ENCODE measurements at places on chromosomes 1 and 21.

DNA sequence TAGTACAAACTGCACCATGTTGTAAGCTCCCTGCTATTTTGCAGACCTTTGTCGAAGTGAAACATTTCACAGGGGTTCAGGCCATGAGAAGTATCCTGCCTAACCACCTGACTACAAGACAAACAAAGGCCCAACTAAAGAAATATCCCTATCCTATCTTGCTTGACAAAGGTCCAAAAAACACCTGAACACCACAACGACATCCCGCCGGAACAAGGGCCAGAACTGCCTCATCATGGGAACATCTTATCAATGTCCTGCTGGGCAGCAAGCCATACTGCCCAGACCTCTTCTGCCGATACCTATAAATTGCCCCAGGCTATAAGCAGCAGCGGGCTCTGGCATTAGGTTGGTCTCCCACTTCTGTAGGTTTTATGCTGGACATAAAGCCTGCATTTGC is 12.3 kb downstream of the MYSM1 start:
- no peak for DNase-seq

- DNase-seq: no peak
These were observed 57.7 kb upstream of the COA6 start for GRCh38 chr1:234315588-234315987.

DNA sequence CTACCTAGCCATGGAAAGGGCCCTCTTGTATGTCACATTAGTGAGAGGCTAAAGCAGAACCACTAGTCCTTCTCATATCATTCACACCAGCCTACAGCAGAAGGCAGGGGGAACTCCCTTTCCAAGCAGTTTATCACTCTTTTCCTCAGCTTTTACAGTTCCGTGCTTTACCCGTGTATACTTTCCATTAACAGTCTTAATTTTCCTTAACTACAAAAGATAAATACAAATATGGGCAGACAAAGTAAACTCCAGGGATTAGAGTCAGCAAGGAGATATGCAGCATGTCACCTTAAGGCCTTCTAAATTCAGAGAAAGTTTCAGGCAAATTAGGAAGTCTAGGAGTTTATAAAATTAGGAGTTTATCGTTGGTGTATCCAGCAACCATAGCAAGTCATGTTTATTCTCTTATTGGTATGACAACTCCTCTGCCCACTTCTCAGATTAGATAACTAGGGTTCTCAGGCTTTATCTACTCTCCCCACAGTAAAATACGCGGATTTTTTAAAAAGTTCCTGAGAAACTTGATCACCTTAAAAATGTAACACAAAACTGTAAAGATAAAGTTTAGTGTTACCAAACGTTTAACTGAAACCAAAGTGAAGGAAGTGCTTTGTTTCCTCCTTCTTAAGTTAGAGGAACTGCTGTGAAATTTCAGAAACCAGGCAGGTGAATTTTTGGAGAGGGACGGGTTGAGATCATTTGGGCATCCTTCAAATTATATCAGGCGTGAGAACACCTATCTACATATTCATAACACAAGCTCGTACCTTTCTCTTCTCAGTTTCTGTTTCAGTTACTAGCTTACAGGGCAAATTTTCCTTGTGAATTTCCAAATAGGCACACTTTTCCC is 42.7 kb upstream of the SLC19A2 start:
- no peak for DNase-seq

DNA sequence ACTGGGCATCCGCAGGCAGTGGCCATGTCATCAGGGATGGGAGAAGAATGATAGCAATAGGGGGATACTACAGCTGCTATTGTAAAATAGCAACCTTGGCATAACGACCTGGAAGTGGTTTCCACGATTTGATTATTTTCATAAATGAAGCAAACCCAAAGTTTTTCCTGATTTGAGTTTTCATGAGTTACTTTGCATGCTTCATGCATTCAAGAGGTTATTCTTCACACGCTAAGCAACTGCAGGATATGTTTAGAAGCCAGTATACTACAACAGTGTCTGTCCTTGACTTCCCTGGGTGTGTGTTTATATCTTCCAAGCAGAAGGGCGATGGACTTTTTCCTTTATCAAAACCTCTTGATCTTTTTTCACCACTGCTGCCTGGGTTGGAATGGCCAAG is 281.1 kb upstream of the DUSP10 start:
- DNase-seq: no peak

DNA sequence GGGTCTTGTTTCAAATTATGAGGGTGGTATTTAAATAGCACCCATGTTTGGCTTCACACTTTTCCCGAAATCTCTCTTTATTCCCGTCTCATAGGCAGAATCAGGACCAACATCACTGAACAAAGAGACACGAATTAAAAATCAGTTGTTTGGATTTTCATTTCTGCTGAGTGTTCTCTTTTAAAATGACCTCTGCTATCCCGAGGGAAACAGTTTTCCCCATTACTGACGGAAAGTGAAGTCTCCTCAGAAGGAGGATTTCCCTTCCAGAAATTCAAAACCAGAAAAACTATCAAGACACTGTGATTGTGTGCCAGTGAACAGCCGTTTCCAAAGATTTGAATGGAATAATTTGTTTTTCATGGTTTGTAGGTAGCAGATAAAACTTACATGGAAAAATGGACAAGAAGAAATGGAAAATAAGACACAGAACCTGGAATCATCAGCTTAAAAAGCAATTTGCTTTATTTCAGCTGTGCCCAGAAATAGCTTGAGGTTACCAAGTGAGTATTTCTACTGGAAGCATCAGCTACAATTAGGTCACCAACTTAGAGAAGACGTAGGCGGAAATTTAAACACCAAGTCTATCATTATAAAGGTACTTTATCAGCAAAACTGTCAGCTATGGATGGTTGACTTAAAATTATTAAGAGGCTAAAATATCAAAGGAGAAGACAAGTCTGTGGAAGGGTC is 68.5 kb downstream of the RUNX1 start:
- DNase-seq: no peak

GRCh38 chr21:16838331-16838730 is 674.5 kb upstream of the CXADR start:
- DNase-seq: no peak

GRCh38 chr1:221672239-221672645 is 69.6 kb downstream of the DUSP10 start:
- no peak for DNase-seq

DNA sequence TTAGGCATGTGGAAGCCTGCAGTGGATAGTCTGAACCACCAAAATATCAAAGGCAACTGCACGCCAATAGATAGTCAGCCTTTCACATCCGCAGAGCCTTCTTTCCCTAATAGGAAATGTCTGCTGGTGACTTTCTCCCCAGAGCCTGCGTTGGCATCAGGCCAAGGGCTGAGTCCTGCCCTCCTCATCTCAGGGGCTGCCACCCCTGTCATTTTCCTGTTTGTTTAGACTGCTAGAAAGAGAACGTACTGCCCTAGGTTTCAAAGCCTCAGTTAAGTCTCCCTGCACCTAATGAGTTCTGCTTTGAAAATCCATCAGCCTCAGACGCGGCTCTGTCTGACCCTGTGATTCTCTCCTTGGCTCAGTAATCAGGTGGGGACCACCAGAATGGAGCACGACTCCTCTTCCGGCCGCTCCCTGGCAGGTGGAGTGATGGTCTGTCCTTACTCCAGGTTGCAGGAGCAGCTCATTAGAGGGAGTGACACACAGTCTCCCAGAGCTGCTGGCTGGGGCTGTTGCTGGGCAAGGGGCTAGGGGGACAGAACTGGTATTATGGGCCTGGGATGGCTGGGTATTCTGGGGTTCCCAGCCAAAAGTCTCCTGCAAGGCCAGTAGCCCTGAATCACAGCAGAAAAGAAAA is 27.3 kb downstream of the STUM start:
- no peak for DNase-seq

- no peak for DNase-seq
These were observed 106.7 kb upstream of the ADAR start for GRCh38 chr1:154714638-154715037.

DNA sequence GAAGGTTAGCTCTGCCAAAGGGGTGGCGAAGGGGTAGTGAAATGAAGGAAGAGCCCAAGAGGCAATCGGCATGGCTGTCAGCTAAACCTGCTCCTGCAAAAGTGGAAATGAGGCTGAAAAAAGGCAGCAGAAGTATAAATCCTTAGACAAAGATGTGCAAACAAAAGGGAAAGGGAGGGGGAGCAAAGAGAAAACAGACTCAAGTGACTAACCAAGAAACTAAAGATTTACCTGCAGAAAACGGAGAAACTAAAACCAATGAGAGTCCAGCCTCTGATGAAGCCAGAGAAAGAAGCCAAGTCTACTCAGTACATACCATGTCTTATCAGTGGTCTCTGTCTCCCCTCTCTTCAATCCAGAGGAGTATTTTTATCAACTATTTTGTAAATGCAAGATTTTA is 25.4 kb downstream of the SCAF4 start:
- no peak for DNase-seq

DNA sequence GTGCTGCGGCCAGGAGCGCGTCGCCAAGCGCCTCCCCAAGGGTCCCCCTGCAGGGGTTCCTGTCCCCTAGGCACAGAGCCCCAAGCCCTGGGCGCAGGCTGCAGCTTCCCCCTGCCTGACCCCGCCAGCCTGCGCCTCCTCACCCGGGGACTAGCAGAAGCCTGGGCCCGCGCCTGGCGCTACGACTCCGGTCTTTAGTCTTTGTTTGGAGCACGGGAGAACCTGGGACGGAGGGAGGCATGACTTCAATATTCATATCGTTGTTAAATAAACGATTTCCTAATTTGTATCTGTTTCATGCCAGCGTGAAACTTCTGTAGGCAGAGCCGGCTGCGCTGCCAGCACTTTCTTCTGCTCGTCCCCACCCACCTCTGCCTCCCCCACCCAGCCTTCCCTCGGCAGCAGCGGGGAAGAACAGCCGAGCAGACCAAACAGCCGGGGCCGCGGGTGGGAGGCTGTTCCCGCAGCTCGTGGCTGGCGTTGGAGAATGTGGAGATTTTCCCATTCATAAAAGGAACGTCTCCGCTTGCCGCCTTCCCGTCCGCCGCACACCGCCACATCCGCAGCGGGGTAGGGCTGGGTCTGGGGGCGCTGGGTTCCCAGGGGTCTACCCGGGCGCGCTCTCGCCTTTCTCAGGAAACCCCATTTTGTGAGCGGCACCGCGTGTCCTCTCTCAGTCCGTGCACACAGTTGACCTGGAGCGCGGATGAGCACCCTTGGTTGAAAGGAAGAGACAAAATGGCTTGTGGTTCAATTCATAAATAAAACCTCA is 777 bp upstream of the TRIM67 start:
- DNase-seq: no peak

DNA sequence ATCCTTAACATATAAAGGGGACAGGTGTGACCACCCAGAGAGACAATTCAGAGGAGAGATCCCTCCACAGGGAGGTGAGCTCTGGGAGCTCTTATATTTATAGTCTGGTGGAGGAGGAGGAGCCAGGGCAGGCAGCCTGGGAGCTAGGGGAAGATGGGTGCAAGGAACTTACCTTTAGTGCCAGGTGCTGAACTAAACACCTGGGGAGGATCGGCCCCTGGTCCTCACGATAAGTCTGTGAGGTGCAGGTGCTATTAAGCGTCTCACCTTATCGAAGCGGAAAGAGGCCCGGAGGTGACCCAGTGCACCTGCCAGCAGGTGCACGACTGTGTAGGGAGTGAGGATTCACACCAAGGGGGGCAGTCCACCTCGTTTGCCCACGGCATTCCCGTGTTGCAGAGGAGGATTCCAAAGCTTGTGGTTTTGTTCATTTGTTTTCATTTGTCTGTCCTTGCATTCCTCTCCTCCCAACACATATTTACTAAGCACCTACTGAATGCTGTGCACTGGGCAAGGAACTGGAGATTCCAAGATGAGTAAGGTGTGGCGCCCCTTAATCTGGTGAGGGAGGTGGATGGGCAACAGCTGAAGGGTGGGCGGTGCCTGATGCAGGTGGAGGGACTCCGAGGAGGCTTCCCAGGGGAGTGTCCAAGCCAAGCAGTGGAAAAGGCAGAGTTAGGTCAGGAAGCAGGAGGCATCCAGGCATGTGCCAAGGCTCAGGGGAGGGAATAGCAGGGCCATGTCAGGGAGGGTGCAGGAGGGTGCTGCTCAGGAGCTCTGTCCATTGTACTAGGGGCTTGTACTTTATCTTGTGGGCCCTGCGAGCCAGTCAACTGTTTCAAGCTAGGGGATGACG is 11.5 kb downstream of the ARHGEF10L start:
- DNase-seq: no peak

DNA sequence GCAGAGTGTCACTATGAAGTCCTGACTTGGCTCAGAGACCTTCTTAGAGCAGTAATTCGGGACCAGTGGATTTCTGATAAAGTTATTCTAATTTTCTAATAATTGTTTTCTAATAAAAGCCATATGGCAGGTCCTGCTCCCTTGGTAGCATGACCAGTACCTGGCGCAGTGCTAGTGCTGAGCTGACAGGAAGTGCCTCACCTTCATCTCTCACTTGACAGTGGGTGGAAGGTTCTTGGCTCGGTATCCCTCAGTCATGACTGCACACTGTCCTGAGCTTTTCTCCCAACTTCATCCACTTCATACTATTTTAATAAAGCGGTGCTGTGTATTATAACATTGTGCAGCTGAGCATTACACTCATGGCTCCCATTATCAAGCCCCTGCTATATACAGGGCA is 14.1 kb downstream of the VANGL1 start:
- DNase-seq: no peak

DNA sequence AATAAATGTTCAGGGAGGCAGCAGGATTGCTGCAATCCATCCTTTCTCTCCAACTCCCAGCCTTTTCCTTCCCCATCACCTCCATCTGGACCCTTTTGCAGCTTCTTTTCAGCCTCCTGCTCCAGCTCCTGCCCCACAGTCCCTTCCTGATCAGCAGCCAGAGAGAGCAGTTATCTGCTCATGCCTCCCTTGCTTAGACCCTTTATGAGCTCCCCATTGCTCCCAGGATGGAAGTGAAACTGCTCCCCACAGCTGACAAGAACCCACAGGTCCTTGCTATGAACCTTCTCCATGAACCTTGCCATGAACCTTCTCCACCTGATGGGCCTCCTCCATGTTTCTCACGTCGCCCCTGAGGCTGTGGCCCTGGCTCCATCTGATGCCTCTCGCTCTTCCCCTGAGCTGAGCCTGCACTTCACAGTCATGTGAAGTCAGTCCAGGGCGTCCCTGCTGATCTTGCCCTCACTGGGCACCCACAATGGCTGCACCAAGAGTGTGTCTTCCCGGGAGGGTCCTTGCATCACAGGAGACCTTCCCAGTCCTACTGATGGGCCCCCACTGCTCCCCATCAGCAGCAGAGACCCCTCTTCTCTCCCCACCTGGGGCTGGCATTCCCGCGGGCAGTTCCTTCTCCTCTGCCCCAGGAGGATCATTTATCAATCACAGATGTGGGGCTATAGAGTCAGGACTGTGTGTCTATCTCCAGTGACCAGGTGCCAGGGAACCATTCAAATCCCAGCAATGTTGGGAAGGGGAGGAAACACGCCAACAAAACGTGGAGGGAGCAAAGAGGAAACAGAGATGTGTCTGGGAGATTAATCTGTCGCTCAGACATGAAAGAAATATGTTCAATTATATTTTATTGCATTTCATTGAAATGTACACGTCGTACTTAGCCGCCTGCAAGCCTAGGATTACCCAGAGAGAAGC is 73.1 kb downstream of the MATN1 start:
- no peak for DNase-seq

Measured in stimulated activated CD8-positive, alpha-beta memory T cell treated with anti-CD3 and anti-CD28 coated beads, Interleukin-7, amount 100 ng/mL, for 1 hour (primary cell).